ENCODE measurements at places on chromosomes 3 and 15.
A peak's percentile ranks its signal among the peaks of the same experiment; 100 is the strongest.

GRCh38 chr3:194196876-194197275 is 60.9 kb downstream of the HES1 start:
- DNase-seq = no peak

DNA sequence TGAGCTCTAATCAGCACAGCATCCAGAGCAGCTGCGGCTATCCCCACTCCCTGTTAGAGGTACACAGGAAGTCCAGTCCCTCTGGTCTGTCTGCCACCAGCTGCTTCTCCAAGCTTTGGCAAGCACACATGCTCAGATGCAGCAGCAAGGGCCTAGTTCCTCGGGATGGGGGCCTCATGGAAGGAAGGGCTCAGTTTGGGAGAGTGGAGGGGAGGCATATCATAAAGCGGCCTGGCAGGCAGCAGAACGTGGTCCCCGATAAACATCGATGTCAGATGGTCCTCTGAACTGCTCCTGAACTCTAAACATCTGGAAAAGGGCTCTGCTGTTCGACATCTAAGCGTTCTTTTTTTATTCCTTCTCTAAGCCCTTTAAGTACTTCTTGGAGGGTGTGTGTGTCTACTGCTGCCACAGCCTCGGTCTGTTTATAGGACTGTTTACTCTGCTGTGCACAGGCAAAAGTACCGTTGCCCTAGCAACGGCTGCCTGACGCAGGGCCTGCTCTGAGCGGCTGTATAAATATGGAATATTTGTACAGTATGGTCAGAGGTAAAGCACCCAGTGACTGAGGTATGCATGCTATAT is 74.6 kb downstream of the PRICKLE2 start:
- DNase-seq = no peak

GRCh38 chr3:5166846-5167245 is 20.7 kb upstream of the EDEM1 start:
- no peak for DNase-seq

DNA sequence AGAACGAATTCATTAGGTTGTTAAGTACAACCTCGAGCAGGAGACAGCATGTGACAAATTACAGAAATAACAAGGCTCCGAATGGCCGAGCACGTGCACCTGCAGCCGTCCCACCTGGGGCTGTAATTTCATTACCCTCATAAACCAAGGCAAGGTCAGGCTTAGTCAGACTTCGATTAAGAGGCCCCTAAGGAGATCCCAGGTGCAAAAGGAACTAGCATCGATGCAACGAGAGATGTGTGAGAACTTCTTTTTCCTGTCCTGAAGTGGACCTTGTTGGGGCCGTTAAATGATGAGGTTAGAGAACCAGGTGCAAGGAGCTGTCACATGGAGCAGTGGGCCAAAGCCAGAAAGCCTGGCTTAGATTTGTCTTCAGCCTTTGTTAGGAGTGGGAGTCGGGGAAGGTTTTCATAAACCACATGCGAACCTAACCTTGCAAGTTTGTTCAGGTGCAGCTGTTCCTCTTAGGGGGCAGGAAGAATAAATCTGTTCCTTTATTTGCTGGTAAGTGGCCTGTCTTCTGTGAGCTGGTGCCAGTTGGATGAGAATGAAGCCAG is 559.9 kb upstream of the MCTP2 start:
- no peak for DNase-seq

DNA sequence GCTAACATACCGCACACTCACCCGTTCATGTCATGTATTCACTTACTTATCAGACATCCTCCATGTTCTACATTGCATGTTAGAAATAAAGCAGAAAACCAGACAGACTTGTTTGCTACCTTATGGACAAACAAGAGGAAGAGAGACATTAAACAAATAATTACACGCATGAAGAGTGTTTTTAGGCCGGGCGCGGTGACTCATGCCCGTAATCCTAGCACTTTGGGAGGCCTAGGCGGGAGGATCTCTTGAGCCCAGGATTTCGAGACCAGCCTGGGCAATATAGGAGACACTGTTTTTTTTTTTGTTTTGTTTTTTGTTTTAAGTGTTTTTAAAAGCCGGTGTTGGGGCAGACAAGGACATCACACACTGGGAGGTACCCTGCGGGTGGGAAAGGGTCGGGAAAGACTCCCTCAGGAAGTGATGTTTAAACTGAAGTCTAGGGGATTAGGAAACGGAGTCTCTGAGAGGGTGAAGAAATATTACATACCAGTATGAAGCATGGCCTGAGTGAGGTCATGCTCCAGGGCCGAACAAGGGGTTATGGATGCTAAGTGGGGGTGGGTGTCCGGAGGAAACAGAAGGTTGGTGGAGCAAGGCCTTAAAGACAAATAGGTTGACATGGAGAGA is 2.1 kb upstream of the USP3 start:
- DNase-seq = no peak

GRCh38 chr3:29301332-29302019 is 20.6 kb downstream of the RBMS3 start:
- no peak for DNase-seq

DNA sequence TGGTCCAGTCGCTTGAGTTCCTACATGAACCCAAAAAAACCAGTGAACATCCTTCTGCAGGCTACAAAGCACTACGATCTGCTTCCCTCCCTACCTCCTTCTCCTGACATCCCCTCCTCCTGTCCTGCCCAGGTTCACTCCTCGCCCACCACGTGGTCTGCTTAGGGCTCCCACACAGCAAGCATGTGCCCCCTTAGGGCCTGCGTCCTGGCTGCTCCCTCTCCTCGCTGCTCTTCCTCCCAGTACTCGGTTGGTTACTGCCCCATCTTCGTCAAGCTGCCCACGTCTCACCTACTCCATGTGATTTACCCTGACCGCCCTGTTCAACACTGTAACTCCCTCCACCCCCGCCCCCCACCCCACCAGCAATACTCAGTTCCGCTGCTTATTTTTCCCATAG is 20.8 kb upstream of the ATP13A3 start:
- DNase-seq = no peak

DNA sequence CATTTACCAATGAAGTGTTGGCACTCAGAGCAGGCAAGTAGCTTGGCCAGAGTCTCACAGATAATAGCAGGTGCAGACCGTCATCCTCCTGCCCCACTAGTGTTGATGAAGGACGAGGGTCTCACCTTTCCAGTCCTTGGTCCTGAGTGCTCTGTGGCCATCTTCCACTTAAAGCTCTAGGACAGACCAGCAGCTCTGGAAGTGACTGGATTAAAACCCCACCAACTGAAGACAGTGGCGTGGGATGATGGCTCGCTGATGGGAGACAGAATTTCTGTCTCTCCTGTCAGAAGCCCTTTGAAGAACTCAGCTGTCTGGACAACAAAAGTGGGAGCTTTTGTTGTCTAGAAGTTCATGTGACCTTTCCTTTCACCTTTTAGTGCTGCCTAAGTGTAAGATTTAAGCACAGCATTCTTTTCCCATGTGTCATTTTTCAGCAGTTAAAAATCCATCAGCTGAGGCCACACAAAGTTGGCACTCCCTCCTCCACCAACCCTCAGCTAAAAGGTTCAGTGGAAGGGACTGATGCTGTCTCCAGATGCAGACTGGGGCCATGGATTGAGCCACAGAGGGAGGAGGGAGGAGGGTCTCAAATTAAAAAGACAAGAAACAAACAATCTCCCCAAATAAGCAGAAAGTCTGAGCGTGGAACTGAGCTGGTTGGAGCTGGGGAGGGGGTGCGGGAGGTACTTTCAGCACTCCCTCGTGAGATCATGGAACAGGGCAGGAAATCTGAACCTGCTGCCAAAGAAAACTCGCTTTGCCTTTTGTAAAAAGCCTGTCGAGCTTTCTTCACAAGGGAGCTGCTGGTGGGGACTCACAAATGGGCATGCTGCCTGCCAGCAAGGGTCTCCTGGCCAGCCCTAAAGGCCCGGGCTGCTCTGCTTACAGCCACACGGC is 148.5 kb upstream of the CTDSPL start:
- DNase-seq = no peak

DNA sequence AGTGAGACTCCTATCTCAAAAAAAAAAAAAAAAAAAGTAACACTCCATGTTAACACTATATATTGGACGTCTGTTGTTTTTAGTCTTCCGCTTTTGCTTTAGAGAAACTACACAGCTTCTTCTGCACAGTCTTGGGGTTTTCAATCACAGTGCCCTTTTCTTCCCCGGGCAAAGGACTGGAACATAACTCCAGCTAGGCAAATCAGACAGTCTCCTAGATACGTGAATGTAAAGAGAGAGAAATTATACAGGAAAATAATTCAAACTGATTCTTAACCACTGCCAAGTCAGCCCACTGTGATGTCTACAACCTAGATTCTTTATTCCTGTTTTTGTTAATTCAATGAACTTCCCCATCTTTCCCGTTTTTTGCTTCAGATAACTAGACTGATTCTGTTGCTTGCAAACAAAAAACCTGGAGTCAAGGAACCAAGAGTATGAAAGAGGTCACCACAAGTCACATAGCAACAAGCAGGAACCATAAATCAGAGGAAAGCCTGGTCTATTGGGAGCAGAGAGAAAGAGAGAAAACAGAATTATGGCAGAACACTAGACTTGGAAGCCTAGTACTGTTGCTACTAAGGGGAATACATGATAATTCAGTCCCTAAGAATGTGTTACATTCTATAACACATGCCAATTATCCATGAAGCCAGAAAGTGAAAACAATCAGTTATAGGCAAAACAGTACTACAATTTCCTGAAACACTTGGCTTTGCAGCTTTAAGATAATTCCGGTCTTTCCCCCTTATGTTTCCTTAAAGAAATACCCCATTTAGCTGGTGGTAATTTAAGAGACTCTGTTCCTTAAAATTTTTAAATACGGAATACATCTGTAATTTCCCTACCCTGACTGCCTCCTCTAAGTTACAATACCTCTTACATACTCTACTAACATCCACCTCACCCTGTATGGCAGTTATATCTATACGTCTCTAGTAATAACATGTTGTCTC is 63.1 kb downstream of the TBL1XR1 start:
- DNase-seq = no peak

DNA sequence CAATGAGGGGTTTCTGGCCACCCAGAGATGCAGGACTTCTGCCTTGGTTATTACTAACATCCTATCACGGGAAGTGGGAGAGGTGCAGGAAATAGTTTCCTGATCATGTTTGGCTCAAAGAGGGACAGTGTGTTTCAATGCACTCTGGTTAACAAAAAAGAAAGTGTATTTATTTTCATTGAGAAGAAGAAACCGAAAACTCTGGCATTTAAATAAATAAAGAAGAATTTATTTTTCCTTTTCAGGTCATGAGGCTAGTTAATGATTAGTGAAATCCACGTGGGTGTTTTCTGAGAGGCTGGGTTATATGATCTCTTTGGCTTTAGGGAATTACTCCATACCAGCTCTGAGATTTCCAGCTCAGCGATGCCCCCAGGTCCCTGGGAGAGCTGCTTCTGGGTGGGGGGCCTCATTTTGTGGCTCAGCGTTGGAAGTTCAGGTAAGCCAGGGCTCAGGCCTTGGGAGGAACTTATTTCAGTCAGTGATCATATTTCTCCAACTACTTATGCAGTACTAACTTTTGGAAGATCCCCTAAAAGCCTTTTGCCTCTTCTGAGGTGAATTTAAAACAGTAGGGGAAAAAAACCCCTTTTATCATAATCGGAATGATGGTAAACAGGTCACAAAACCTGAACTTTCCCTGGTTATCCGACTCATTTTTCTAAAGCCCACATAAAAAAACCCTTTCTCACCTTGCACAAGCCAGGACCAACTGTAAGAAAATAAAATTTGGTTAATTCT is at the start of gene PLA1A:
Gene PLA1A (plus strand): TSS at position 338 of the 741 bp plus-strand sequence. CDS start 29 bp downstream, at position 367.
- DNase-seq = no peak

DNA sequence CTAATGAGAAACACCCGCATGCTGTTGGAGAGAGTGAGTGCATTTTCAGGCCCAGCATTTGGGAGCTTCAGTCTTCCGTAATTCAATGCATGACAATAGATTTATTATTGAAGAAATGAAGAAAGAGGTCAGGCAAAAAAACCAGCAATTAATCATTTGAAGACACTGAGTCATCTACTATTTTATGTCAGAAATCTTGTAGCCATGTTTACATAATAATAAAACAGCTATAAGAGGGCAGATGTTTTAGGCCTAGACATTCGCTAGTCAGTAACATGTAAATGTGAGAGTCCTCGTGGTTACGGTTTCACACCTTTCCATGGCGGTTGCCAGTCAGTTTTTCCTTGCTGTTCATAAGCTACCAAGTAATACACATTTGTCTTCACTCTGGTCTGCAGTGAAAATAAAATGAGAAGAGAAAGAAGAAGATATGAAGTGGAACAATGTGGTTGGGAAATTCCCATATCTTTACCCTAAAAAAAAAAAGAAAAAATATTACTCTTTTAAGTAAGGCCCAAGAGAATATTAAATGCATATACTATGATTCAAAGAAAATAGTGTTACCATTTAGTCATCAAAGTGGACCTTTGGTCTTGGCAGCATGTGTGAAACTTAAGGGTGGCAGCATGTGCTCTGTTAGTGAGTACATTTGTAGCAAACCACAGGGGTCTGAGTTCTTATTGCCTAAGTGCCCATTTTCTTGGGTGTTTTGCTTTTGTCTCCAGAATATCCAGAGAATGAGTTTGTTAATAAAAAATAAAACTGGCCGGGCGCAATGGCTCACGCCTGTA is 140.5 kb upstream of the TBL1XR1 start:
- DNase-seq = no peak

GRCh38 chr15:34233614-34234013 is 8.8 kb downstream of the EMC4 start:
- peak; percentile 40 for DNase-seq

DNA sequence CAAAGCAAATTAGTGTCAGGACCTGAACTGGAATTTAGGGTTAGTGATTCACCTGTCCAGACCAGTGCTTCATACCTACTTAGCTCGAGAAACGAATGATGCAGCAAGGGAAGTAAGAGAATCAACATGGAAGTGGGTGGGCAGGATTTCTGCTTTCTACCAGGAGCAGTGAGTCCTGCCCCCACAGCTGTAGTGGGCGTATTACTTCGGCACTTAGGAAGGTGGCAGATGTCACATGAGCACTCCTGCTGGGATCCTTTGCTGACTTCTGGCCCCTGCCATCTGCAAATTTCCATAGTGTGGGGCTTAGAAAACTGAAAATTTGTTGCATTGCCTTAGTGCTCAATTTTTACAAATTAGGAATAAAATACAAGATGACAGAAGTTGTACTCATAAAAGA is 31.2 kb downstream of the RYR3 start:
- no peak for DNase-seq

GRCh38 chr3:110615454-110615853 is 456.2 kb upstream of the NECTIN3 start:
- DNase-seq = no peak

DNA sequence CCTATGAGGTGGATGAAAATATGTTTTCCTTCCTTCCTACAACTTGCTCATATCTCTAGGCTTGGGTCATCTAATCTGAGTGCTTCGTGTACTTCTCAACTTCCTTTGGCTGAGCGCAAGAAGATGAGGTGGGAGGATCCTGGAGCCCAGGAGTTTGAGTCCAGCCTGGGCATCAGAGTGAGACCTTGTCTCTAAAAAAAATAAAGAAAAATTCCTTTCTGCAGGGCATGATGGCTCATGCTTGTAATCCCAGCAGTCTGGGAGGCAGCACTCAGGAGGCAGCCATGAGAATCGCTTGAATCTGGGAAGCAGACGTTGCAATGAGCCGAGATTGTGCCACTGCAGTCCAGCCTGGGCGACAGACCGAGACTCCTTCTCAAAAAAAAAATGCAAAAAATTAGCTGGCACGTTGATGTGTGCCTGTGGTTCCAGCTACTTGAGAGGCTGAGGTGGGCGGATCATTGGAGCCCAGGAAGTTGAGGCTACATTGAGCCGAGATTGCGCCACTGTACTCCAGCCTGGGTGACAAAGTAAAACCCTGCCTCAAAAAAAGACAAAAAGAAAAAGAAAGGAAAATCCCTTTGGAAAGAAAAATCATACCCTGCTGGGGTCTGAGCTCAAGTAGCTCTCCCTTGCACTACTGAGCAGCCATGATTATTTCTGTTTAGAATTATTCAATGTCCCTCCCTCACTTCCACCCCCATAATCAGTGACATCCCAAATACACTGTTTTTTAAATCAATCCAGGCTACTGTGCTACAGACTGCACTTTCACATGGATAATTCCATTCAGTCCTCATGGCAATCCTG is 28.0 kb upstream of the RAB11A start:
- no peak for DNase-seq

Measured in NCI-H1436 treated with DMSO at 0.1 percent for 48 hours (cell line).